ENCODE measurements at places on chromosomes 7 and 10.

GRCh38 chr10:72315611-72316385 lies 38.9 kb downstream of the DNAJB12 start:
- no peak for DNase-seq

- no peak for DNase-seq
These were observed 2.3 kb upstream of the JAKMIP3 start for GRCh38 chr10:132063432-132063831.

DNA sequence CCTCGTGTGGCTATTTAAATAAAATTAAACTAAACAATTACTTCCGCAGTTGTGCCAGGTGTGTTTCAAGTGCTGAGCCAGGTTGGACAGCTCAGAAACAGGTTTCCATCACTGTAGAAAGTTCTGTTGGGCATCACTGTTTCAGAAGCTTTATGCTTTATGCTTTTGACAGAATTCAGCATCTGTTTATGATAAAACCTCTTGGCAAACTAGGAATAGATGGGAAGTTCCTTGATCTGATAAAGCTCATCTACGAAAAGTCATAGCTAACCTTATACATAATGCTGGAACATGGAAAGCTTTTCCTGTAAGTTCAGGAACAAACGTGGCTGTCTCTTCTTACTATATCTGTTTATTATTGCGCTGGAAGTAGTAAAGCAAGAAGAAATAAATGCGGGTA lies 143.4 kb downstream of the DOCK1 start:
- DNase-seq, result peak; percentile 8

GRCh38 chr7:1961701-1962276 lies 271.0 kb downstream of the MAD1L1 start:
- DNase-seq, result no peak

- no peak for DNase-seq
These were observed 76.3 kb upstream of the C7orf33 start for GRCh38 chr7:148514236-148514635.

GRCh38 chr10:34612446-34612845 lies 202.7 kb downstream of the PARD3 start:
- DNase-seq, result no peak

DNA sequence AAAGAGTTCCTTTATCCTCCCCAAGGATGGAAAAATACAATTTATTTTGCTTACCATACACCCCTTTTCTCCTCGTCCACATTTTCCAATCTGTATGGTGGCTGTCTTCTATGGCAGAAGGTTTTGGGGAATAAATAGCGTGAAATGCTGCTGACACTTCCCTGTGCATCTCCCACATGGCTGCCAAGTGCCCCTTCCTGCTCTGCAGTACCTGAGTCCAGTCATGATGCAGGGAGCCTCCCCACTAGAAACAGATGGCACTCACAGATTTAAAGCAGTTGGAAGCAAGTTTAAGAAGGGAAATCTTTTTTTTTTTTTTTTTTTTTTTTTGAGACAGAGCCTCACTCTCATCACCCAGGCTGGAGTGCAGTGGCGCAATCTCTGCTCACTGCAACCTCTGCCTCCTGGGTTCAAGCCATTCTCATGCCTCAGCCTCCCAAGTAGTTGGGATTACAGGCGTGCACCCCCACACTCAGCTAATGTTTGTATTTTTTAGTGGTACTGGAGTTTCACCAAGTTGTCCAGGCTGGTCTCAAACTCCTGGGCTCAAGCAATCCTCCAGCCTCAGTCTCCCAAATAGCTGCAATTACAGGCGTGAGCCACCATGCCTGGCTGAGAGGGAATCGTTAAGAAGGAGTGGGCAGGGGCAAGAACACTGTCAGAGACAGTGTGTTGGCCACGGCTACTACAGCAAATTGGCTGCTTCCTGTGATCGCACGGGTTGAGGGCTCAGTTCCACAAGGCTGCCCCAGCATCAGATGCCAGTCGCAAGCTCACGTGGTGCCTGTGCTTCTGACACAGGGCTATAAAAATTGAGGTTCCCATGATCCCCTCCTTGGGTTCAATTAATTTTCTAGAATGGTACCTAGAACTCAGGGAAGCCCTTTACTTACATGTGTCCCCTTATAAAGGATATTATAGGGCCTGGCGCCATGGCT lies 5.3 kb upstream of the PILRA start:
- no peak for DNase-seq

DNA sequence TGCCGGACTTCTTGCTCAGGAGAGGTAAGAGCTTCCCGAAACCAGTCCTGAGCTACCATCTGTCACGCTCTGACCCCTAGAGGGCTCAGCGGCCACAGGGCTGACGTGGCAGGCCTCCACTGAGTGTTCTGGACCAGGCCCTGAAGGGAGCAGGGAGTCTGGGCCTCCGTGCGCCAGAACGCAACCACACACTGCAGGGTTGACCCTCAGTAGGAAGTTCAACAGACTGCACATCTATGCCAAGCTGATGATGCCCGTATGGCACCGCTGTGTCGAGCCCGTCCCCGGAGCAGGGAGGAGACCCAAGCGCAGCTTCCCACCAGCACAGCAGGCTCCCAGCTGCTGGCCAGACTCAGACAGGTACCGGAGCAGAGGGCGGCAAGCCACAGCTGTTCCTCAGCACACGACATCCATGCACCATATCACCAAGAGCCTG lies 39.2 kb downstream of the CAMK2B start:
- DNase-seq, result no peak

DNA sequence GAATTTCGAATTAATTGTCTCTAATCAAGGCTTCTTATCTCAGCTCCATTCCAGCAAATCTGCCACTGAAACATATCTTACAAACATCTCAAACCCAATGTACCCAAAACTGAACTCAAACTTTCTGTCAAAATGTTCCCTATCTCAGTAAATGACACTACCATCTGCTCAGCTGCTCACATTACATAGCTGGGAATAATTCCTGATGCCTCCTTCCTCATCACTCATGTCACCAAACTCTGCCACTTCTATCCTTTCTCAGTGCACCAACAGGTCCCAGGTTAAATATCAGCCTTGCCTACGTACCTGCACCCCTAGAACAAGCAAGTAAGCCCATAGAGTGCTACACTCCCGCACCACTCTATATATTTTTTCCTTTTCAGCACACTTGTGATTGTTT lies 12.4 kb downstream of the WAPL start:
- no peak for DNase-seq

Data from eye (tissue), 1 donor.